ENCODE measurements at places on chromosomes 12 and 14.

GRCh38 chr14:20614038-20614840 lies 23.1 kb upstream of the RNASE12 start:
- no peak for DNase-seq

DNA sequence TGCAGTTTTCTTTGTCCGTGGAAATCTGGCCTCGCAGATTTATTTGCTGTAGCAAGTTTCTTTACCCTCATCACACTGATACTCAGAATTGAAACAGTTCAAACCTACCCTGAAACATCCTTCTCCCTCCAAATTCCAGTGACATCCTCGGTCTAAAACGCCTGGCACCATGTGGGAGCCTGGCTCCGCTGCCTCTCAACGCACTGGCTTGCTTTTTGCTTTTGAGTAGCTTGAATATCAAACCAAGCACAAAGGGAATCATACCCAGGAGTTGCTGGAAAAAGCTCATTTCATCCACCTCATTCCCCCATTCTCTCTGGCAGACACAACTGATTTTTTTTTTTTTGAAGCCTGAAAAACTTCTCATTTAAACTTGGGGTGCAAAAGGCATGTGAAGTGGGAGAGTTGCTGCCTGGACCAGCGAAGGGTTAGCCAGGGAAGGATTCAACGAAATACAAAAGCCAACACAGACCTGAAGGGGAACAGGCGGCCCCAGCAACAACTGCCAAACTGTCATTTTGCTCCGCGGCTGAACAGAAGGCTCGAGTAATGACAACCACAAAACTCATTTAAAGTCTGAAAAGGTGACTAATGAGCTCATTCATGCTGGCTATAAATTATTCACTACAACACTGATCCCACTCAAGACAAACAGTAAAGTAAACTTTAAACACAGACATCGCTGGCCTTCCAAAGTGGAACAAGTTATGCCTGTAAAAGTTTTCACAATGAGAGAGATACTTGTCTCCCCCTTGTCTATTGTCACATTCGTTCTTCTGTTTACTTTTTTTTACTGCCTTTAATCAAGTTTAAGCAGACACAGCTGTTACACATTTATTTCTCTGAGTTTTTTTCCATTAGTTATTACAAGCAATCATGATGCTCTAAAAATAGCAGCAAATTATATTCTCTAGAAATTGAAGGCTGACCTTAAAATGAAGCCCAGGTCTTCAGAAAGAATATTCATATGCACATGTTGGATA lies 12.5 kb upstream of the FOXN3 start:
- no peak for DNase-seq

- DNase-seq = no peak
These were observed 74.6 kb downstream of the AKAP6 start for GRCh38 chr14:32403688-32404087.

DNA sequence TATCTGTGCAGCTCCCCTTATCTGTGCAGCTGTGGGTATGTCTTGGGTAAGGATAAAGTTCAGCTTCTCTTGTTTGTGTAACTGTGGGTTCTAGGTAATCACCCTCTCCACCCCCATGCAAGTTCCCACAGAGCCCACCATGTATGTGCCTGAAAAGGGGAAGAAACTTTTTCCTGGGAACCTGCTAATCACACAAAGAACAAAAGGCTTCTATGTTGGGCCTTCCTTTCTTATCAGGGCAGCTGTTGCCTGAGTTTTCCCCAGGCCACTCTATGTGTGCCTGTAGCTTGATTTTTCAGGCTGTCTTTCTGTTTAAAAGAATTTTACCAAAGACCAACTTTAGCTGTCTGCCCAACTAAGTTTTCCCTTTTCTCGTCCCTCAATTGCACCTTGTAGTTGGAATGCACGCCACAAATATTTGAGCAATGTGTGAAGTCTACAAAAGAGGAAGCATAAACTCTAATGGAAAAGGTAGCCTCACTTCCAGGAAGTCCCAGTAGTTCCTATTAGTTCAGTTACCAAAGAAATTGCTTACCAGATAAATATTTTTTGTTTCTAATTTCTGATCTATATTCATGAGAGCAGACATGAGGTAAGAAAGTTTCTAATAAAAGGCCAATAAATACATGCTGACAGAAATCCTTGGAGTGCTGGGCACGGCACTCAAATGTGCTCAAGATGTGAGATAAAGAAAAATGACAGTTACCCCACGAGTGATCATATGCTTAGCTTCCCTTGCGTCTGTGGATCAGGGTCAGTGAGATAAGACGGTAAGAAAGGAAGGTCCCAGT lies 2.7 kb upstream of the GALC start:
- no peak for DNase-seq

- no peak for DNase-seq
These were observed 107.5 kb downstream of the SCARB1 start for GRCh38 chr12:124756166-124756565.

DNA sequence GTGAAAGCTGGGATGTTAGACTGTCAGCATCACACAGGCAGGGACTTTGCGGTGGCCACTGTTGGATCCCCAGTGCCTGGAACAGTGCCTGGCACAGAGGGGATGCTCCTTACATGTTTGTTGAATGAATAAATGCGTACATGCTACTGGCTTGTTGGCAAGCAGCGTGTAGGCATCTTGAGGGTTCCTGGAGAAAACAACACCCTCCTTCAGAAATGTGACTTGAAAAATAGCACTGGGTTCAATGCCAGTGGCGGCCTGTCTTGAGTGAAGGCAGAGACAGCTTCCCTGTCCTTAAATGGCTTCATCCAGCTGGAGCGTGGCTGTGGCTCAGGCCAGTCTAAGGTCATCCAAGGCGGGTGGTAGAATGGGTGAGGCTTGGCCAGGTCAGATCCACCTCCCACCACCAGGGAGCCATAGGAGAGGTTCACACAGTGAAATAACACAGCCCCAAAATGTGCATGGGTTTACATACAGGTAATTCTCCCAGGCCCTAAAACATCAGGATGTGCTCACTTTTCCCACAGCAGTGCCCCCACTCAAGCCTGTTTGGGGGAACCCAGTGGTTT lies 171.4 kb downstream of the PHETA1 start:
- no peak for DNase-seq

DNA sequence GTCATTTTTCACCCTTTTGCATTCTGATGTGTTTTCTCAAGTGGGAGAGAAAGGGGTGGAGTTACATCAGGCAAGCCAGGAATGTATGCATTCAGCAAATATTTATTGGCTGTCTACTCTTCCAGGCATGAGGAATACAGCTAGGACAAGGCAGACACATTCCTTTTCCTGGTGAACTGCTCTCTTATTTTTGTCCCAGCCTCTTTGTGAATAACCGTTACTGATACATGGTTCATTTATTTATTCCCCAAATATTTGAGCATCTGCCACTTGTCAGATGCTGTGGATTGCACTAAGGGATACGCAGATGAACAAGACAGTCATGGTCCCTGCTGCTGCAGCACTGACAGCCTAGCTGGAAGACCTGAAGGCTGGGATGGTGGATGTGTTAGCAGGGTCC lies 6.1 kb downstream of the PELI2 start:
- no peak for DNase-seq

DNA sequence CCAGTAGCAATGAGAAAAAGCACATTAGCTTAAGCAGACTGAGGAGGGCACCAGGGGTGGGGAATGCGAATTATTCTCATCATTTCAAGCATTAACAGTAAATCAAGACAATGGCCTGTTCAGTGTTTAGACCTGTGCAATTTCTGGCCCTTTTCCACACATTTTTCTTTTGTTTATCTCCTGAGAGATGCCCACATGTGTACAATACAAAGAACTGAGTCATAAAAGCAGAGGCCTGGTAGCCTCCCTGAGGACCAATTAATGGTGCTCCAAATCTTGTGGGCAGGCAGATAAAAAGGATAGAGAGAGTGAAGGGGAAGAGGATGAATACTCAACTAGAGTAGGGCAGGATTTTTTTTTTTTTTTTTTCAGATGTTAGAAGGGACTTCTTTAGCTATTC lies 480.8 kb downstream of the RERGL start:
- DNase-seq = no peak

DNA sequence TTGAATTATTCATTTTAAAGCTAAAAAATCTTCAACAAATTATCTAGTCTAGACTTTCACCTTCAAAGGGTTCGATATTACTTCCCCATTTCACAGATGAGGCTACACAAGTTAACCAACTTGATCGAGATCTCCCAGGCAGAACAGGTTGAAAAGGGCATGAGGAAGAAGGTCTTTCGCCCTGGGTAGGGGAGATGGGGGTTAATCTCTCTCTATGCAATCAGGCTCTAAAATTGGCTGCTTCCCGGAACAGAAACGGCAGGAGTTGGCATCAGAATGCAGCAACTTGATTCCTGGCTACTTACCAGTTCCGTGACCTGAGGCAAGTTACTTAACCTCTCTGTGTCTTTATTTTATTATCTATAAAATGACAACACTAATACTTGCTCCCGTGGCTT lies 2.4 kb upstream of the CISTR start:
- DNase-seq = no peak

DNA sequence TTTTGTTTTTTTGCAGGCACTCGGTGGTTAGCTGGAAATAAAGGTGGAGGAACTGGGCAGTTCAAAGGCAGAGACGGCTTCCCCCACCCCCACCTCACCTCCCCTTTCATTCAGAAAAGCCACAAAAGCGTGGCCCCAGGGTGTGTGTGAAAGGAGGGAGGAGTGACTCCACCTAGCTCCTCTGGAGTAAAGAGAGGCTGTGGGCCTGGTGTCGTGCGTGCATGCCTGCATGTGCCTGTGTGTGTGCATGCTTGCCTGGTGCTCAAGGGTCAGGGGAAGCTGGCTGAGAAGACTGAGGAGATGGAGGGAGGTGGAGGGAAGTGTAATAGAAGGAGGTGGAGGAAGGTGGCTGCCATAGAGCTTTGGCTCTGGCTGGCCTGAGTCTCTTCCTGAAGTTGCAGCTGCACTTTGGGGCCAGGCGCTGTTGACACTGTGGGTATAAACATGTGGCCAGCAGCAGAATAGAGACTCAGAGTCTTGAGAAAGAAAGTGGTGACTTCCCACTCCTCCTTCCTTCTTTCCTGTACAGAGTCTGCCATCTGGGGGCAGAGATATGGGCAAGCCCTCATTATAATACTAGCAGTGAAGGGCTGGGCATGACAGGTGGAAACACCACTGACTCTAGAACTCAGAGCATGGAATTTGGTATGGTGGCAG lies 36.9 kb upstream of the SINHCAF start:
- DNase-seq = peak; percentile 41

DNA sequence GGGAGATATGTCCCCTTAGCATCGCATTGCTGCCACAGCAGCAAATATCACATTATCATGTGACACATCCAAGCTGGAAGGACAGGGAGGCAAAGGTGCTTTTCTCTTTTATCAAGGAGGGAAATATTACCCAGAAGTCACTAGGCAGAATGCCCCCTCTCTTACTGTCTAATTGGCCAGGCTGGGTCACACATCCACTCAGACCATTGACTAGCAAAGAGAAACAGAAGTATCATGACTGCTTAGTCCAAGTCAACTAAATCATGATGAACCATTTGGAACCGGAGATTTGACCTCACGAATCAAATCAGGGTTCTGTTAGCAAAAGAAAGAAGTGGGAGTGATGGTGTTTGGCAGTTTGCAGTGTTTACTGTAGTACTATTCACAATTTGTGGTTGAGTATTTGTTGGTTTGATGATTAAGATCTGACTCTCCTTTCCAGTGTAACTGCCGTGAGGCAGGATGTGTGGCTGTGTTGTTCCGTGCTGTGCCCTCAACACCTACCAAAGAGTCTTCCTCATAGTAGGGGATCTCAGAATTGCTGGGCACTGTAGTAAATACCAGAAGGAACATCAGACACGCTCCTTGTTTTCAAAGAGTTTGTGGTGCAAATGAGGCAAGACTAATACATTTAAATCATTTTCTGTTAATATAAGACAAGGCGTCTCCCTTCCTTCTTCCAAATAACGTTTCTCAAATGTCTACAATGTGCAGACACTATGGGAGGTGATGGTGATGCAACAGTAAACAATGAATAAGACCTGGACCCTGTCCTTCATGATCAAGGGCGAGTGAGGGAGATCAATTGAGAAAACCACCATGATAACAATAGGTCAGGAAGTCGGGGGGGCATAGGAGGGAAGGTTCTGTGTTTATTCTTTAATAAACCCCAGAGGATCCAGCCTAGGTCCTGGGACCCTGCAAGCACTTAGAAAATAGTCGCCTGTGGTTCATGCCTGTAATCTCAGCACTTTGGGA lies 194.4 kb upstream of the CRY1 start:
- no peak for DNase-seq

- DNase-seq = no peak
These were observed 171.7 kb upstream of the FLRT2 start for GRCh38 chr14:85358136-85358785.

GRCh38 chr14:98578204-98578603 lies 693.8 kb downstream of the BCL11B start:
- no peak for DNase-seq

DNA sequence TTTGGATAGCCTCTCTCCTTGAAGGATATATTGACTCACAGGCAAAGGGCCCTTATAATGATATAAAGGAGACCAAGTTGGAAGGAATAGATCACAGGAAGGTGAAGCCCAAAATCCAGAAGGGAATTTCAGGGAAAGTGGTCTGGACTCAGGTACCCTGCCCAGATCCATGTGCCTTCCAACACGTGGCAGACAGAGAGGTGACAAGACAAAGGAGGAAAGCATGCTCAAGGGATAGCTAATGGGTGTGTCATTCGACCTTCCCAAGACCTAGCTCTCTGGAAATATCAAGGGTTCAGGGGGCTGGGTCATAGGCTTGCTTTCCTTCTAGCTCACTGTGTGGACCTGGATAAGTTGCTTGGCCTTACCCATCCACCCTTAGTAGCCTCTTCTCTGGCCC lies 214.3 kb downstream of the ZFP36L1 start:
- DNase-seq = no peak

DNA sequence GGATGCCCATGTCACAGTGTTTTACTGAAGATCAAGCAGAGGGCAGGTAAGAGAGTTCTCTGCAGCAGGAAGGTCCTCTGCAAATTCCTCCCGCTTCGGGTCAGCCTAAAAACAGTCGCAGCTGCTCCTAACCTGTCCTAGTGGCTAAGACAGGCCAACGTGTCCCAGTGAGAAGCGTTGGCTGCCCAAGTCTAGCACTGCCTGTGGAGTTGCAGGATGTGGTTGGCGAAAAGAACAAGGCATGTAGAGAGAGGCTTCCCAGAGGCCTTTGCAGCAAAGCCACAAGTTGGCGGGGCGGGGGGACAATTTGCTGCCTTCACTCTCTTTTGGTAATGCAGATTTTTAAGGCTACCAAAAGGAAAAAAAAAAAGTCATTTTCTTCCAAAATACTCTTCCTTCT lies 340.1 kb downstream of the BCL11B start:
- DNase-seq = no peak

DNA sequence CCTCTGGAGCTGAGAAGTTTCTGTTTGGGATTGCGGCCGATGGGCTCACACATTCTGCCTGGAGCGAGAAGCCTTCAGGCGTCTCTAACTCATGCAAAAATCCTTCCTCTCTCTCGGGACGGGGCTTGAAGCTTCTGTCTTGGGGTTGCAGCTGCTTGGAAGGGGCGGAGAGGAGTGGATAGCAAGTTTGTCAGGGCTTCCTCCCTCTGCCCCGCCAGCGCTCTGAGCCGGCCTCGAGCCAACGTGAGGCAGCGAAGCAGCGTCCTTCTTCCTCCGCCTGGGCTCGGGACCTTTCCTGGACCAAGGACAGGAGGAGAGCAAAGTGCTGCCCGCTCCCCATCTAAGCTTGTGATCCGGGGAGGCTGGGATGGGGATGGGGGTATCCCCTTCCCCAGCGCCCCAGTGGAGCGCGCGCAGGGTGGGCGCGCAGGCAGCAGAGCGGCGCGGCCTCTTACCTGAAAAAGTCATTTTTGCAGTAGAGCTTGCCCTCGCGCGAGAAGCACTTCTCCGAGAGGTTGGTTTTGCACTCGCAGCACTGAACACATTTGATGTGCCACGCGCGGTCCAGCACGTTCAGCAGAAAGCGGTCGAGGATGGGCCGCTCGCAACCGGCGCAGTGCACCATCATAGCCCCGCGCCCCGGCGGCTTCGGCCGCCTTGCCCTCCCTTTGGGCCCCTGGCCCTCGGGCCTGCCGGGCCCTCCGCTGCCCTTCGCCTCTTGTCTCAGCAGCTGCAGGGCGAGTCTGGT lies 626 bp downstream of the LHX5 start:
- DNase-seq = no peak

All from GM12864 (cell line).